ENCODE measurements at places on chromosomes 11 and 22.
A peak's percentile ranks its signal among the peaks of the same experiment; 100 is the strongest.

DNA sequence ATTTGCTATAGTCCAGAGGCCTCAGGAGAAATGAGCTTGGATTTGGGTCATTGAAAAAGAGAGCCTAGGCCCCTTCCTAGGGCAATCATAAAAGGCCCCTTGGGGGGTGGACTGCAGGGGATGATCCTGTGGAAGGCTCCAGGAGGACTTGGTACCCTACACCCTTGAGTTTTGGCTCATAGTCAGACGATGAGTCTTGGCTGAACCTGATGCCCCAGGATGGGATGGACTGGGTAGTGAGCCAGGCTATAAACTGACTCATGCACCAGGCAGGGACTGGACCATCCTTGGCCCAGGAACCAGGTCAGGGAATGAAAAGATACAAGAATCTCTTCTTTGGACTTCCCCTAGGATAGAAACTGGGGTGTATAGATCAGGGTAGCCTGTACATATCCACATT lies 54.2 kb downstream of the NAV2 start:
- peak; percentile 45 for DNase-seq

DNA sequence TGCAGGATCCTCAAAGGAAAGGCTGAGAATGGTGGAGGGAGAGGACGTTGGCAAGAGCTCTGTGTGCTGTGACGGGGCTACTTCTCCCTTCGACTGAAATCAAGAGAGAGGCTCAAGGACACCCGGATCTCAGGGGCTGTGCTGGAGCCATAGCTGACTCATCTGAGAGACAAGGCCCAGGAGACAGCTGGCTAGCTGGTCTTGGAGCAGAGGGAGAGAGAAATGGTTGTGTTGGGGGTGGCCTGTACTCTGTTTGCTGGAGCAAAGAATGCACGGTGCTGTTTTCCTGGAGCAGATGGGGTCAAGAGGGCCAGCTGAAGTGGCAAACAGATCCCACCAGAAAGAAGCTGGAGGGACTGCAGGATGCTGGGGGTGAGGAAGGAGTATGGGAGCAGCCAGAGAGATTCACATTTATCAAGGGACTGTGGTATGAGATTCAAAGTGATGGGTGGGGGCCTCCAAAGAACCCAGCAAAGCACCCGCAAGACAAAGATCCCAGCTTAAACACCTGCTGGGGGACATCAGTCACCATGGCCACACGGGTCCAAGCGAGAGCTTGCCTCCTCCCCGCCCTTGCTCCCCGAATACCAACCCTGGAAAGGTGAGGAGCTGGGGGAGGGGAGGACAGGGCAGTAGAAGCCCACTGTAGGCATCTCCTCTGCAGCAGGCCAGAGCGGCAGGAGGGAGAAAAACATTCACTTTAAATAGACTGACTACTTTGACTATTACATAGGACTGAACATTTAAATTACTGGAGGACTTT lies 40.8 kb downstream of the MAP6 start:
- no peak for DNase-seq

DNA sequence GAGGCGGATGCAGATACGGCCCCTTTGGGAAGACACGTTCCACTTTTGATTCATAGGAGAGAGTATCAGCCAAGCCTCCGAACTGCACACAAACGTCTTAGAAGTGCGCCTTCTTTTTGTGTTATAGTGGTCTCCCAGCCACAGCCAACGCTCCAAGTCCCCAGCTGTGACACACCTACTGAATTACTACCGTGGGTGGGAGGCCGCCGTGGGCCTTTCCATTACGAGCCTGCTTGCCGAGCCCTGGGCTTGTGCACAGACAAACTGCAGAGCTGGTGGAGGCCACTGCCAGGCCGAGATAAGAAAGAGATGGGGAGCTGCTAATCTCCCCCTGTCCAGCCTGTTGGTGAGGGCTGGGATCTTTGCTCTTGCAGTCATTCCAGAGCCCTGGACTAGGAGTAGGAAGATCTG lies 761 bp downstream of the HMBS start:
- DNase-seq, result peak; percentile 50

GRCh38 chr11:61150706-61151544 lies 10.3 kb downstream of the VPS37C start:
- no peak for DNase-seq

- DNase-seq, result no peak
Measured at GRCh38 chr22:20279662-20280134, 11.6 kb upstream of the RTN4R start.
